MG63 (cell line): ENCODE measurements at places on chromosomes 4 and X. TPM values are rescaled to one million over a fixed set of nuclear protein-coding genes. Genes with fewer than 3 reads are reported as not detected.

SUPT20HL2 gene
- total RNA-seq = not detected in 2 replicates

STK26 gene
- 4.5 and 12.3 TPM in 2 replicates for total RNA-seq

GPR119 gene
- total RNA-seq = not detected in 2 replicates

CENPI gene
- total RNA-seq = 21.9 and 24.4 TPM in 2 replicates

MAGIX gene
- 1.1 and 3.2 TPM in 2 replicates for total RNA-seq

KIF4A gene
- total RNA-seq = 26.6 and 30.0 TPM in 2 replicates

CT45A1 gene
- total RNA-seq = not detected in 2 replicates

LRIT3 gene
- total RNA-seq = not detected in 2 replicates

IL21 gene
- total RNA-seq = not detected in 2 replicates

IL13RA2 gene
- 2.4 TPM in 1 of 2 replicates, not detected in the other for total RNA-seq

CPLX1 gene
- not detected in 2 replicates for total RNA-seq

PNPLA4 gene
- not detected in 2 replicates for total RNA-seq

TSPYL2 gene
- total RNA-seq = 8.2 and 10.8 TPM in 2 replicates

SNCA gene
- total RNA-seq = not detected in 2 replicates

SPOCK3 gene
- 1.3 TPM in 1 of 2 replicates, not detected in the other for total RNA-seq

CC2D2A gene
- 1.2 and 1.8 TPM in 2 replicates for total RNA-seq

KIAA1210 gene
- total RNA-seq = not detected in 2 replicates

UGT2B15 gene
- total RNA-seq = not detected in 2 replicates

COL4A5 gene
- total RNA-seq = 6.3 and 25.6 TPM in 2 replicates

DCAF4L1 gene
- total RNA-seq = 0.03 and 0.37 TPM in 2 replicates

GSX2 gene
- not detected in 2 replicates for total RNA-seq

SYP gene
- total RNA-seq = 0.17 and 0.63 TPM in 2 replicates

GYG2 gene
- total RNA-seq = 0.76 and 4.0 TPM in 2 replicates

TDO2 gene
- not detected in 2 replicates for total RNA-seq

PDZD4 gene
- total RNA-seq = 1.5 and 5.8 TPM in 2 replicates

EXOC1L gene
- not detected in 2 replicates for total RNA-seq

ANKRD37 gene
- total RNA-seq = 1.2 and 1.7 TPM in 2 replicates

ITM2A gene
- not detected in 2 replicates for total RNA-seq

VEGFC gene
- 19.9 and 30.3 TPM in 2 replicates for total RNA-seq

USP51 gene
- 0.43 and 0.99 TPM in 2 replicates for total RNA-seq

NUP54 gene
- total RNA-seq = 42.1 and 50.7 TPM in 2 replicates

TMPRSS11A gene
- not detected in 2 replicates for total RNA-seq

SPANXD gene
- total RNA-seq = not detected in 2 replicates

ARMCX6 gene
- 38.8 and 53.5 TPM in 2 replicates for total RNA-seq

NAP1L3 gene
- total RNA-seq = 0.03 TPM in 1 of 2 replicates, not detected in the other

DAPP1 gene
- total RNA-seq = not detected in 2 replicates

DOK7 gene
- 7.1 and 9.6 TPM in 2 replicates for total RNA-seq

LAGE3 gene
- total RNA-seq = 20.5 and 25.7 TPM in 2 replicates

ZNF81 gene
- 1.6 and 4.3 TPM in 2 replicates for total RNA-seq

TBC1D9 gene
- 7.9 and 8.5 TPM in 2 replicates for total RNA-seq

S100G gene
- total RNA-seq = not detected in 2 replicates

UTP14A gene
- total RNA-seq = 15.0 and 15.3 TPM in 2 replicates

FAM13A gene
- total RNA-seq = 6.4 and 13.7 TPM in 2 replicates

RRH gene
- not detected in 2 replicates for total RNA-seq

SPARCL1 gene
- not detected in 2 replicates for total RNA-seq

TACR3 gene
- not detected in 2 replicates for total RNA-seq

GAGE12J gene
- not detected in 2 replicates for total RNA-seq
